ENCODE measurements at places on chromosomes 2 and 18.

- H3K4me1 ChIP-seq, result no peaks in the 10 kb centered on the region
- H3K27me3 ChIP-seq, result peaks cover 25% of the 10 kb centered on the region
- no peak overlapping the region for H3K4me3 ChIP-seq
- H3K27ac ChIP-seq, result no peak overlapping the region
Measured at GRCh38 chr18:74390900-74391299, 66.2 kb downstream of the DIPK1C start.

GRCh38 chr2:55061523-55062344, 11.5 kb upstream of the RTN4 start:
- H3K4me1 ChIP-seq, result no peaks in the 10 kb centered on the region
- DNase-seq, result no peak
- no peaks in the 10 kb centered on the region for H3K36me3 ChIP-seq
- no peaks in the 10 kb centered on the region for H3K27me3 ChIP-seq

- H3K36me3 ChIP-seq, result no peaks in the 10 kb centered on the region
- peaks cover 29% of the 10 kb centered on the region for H3K27me3 ChIP-seq
- H3K4me1 ChIP-seq, result peaks cover 19% of the 10 kb centered on the region
- H3K27ac ChIP-seq, result peak overlapping the region; percentile 82
- H3K4me3 ChIP-seq, result peak overlapping the region; percentile 95
Measured at GRCh38 chr18:22170421-22171257, 1.2 kb downstream of the GATA6 start.

- H3K36me3 ChIP-seq, result no peaks in the 10 kb centered on the region
- H3K4me1 ChIP-seq, result 0 out of 2 replicates have a peak, but pooled peaks cover 4% of the 10 kb centered on the region
- no peak overlapping the region for H3K27ac ChIP-seq
- H3K27me3 ChIP-seq, result peaks cover 39% of the 10 kb centered on the region
- no peak for DNase-seq
- H3K4me3 ChIP-seq, result no peak overlapping the region
Measured at GRCh38 chr2:26520148-26520449, 42.2 kb upstream of the OTOF start.

GRCh38 chr2:65834771-65835475, 402.5 kb upstream of the SPRED2 start:
- no peak for DNase-seq
- H3K27me3 ChIP-seq, result no peaks in the 10 kb centered on the region
- no peaks in the 10 kb centered on the region for H3K4me1 ChIP-seq
- no peaks in the 10 kb centered on the region for H3K36me3 ChIP-seq
- H3K27ac ChIP-seq, result no peak overlapping the region
- no peak overlapping the region for H3K4me3 ChIP-seq

DNA sequence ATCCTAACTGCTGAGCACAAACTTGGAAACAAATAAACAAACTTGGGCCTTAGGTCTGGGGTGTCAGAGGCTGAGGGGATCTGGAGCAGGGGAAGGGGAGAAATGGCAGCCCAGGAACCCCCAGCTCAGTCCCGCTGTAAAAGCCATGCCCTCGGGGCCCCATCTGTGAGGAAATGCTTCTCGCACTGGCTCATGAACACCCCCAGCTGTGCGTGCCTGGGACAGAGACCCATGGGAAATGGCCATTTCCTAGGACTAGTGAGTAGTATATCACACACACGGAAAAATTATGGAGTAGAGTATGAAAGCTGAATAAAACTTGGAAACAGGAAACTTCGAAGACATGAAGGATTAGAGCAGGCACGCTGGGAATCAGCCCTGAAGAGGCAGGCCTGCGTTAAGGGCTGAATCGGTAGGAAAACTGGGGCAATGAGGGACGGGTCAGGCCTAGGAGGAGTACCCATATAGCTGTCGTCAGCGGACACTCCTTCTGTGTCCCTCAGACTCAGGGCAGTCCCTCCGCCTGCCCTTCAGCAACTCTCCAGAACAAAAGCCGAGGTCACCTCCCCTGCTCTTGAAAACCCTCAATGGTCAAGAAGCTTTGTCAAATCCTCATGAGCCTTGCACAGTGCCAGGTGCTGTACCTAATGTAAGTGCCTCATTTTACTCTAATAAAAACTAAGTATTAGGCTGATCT, 120.8 kb upstream of the ODC1 start:
- peaks cover 7% of the 10 kb centered on the region for H3K4me1 ChIP-seq
- DNase-seq, result no peak
- H3K27ac ChIP-seq, result no peak overlapping the region
- peaks cover 23% of the 10 kb centered on the region for H3K36me3 ChIP-seq
- H3K4me3 ChIP-seq, result no peak overlapping the region

DNA sequence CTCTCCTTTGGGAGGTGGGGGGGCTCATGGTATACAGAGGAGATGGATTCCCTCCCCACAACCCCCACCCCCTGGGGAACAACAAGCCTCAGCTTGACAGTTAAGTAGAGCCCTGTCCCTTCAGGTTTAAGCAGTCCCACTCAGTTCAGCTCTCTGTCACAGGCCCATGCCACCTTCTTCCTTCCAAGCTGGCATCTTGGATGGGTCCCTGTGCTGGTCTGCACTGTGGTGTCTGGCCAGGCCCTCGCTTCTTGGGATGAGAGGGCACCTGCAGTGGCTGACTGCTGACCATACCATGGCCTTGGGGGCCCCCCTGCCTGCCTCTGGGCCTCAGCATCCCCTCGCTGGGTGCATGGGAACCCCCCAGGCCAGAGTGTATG, 20.4 kb upstream of the GPR17 start:
- DNase-seq, result no peak
- H3K4me1 ChIP-seq, result no peaks in the 10 kb centered on the region
- H3K27ac ChIP-seq, result no peak overlapping the region
- no peaks in the 10 kb centered on the region for H3K27me3 ChIP-seq

- H3K4me3 ChIP-seq, result no peak overlapping the region
- peak; percentile 75 for DNase-seq
- no peaks in the 10 kb centered on the region for H3K27me3 ChIP-seq
Measured at GRCh38 chr2:42086500-42086953, 38.7 kb downstream of the PKDCC start.

DNA sequence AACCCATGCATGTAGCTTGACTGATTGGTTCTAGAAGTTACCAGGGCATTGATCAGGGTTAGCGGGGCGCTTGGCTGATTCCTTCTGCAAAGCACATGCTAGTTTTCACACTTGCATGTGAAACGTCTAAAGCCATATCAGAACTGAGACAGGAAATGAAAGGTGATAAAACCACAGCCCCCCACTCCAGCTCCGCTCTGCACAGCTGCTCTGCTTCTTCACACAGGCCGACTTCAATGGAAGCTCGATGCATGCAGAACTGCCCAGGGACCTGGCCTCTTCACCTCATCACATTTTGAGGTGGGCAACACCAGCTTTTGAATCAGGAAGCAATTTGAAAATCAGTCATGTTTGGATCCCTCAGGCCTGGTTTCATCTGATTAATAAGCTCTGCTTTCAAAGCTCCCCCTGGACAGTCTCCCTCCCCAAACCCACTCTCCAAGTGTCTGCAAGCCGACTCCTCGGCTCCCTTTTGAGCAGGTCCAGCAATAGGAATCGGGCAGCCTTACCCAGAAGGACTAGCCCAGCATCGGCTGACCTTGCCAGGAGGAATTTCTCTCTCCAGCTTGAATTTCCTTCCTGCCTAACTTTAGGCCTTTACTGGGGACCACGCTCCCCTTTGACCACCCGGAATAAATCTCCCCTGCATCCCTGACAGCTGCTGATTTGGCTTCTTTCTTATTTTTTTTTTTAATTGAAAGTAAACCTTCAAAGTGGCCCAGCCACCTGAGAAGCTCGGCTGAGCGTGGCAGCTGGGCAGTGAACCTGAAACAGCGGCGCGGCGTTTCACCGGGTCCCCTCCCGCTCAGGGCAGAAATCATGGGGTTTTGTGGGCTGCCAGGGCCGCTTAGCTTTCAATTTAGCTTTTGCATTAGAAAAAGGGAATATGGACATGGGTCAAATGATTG, 31.7 kb downstream of the HRH4 start:
- no peaks in the 10 kb centered on the region for H3K27me3 ChIP-seq
- no peak for DNase-seq
- H3K4me3 ChIP-seq, result no peak overlapping the region
- H3K4me1 ChIP-seq, result peaks cover 17% of the 10 kb centered on the region
- no peaks in the 10 kb centered on the region for H3K36me3 ChIP-seq
- no peak overlapping the region for H3K27ac ChIP-seq

- DNase-seq, result peak; percentile 51
- H3K4me3 ChIP-seq, result no peak overlapping the region
- H3K36me3 ChIP-seq, result no peaks in the 10 kb centered on the region
- peaks cover 29% of the 10 kb centered on the region for H3K27me3 ChIP-seq
- H3K4me1 ChIP-seq, result no peaks in the 10 kb centered on the region
Measured at GRCh38 chr18:63043516-63043915, 276.1 kb downstream of the BCL2 start.

DNA sequence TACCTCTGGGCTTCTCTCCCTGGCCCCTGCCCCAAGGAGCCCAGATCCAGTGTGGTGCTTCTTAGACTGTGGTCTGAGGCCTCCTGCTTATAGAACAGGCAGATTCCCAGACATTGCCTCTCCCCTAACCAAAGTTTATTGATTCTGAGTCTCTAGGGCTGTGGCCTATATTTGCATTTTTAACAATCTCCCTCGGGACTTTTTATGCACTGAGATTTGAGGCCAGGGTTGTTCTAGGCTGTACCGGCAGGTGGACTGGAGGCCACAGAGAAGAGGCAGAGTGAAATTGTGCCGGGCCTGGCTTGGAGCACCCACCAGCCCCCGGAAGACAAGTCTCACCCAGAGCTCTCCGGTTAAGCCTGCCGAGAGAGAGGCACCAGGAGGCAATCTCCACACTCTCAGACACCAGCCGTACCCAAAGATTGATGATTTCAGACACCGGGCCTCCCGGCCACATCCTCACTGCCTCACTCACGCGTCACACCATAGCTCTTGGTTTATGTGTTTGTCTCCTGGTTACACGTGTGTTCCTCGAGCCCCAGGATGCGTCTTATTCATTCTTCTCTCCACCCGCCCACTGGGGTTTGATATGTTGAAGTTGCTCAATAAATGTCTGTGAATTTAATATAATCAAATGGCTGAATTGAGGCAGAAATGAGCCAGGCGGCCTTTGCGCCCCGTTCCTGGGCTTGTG, 203.7 kb downstream of the KLHL29 start:
- H3K4me1 ChIP-seq, result no peaks in the 10 kb centered on the region
- no peak for DNase-seq
- no peak overlapping the region for H3K27ac ChIP-seq
- H3K4me3 ChIP-seq, result no peak overlapping the region
- H3K36me3 ChIP-seq, result no peaks in the 10 kb centered on the region
- H3K27me3 ChIP-seq, result no peaks in the 10 kb centered on the region

DNA sequence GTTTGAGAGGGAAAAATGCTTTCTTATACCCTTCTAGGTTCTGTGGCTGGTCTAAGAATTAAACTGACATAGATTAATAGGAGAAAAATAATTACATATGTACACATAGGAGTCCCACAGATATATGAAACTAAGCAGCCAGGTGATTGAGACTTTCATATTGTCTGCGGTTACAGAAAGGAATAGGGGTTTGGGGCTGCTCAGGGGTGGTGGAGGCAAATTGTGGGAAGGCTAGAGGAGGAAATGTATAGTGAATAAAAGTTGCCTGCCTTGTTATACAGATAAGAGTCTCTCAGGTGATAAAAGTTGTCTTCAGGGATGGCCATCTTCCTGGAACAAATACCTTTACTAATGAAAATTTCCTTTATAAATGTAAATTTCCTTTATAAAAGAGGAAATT, 28.6 kb downstream of the MDH1 start:
- H3K4me3 ChIP-seq, result no peak overlapping the region
- H3K36me3 ChIP-seq, result no peaks in the 10 kb centered on the region
- H3K27ac ChIP-seq, result no peak overlapping the region
- no peak for DNase-seq
- H3K27me3 ChIP-seq, result no peaks in the 10 kb centered on the region

GRCh38 chr2:196329959-196330358, 158.6 kb upstream of the STK17B start:
- no peaks in the 10 kb centered on the region for H3K36me3 ChIP-seq
- no peak for DNase-seq
- H3K27ac ChIP-seq, result no peak overlapping the region
- no peaks in the 10 kb centered on the region for H3K27me3 ChIP-seq

DNA sequence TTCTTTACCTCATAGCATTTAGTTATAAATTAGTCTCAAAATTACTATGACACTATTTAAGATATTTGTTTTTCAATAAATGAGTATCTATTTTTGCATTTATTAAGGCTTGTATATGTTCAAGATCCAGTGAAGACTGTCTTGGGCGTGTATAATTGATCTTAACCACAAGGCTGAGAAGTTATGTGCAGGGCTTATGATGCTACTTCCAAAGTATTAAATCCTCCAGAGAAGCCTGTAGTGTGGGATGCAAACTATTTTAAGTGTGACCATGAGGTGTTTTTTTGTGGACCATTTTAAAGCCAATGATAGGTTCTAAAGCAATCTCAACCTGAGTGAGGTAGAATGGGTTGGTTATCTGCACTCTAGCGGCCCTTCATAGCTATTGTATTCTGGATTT, 219.9 kb downstream of the ZNF407 start:
- no peak overlapping the region for H3K27ac ChIP-seq
- DNase-seq, result peak; percentile 16
- H3K27me3 ChIP-seq, result no peaks in the 10 kb centered on the region
- peaks cover 5% of the 10 kb centered on the region for H3K4me1 ChIP-seq
- no peak overlapping the region for H3K4me3 ChIP-seq

DNA sequence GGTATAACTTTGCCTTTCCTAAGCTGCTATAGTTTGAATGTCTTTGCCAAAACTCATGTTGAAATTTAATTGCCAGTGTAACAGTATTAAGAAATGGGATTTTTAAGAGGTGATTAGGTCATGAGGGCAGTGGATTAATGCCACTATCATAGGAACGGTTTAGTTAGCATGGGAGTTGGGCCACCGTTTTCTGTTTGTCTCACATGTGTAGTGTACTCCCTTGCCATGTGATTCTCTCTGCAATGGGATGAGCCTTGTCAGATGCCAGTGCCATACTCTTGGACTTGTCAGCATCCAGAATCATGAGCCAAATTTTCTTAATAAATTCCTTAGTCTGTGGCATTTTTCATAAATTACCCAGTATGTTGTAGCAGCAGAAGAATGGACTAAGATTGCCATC, 388.9 kb upstream of the RGPD4 start:
- no peak overlapping the region for H3K4me3 ChIP-seq
- H3K27ac ChIP-seq, result no peak overlapping the region
- H3K36me3 ChIP-seq, result no peaks in the 10 kb centered on the region
- no peaks in the 10 kb centered on the region for H3K27me3 ChIP-seq
- H3K4me1 ChIP-seq, result no peaks in the 10 kb centered on the region

- peak overlapping the region; percentile 64 for H3K27ac ChIP-seq
- DNase-seq, result no peak
- H3K27me3 ChIP-seq, result no peaks in the 10 kb centered on the region
- H3K4me1 ChIP-seq, result peaks cover 99% of the 10 kb centered on the region
- no peak overlapping the region for H3K4me3 ChIP-seq
Measured at GRCh38 chr2:36369716-36370115, 14.1 kb downstream of the CRIM1 start.

DNA sequence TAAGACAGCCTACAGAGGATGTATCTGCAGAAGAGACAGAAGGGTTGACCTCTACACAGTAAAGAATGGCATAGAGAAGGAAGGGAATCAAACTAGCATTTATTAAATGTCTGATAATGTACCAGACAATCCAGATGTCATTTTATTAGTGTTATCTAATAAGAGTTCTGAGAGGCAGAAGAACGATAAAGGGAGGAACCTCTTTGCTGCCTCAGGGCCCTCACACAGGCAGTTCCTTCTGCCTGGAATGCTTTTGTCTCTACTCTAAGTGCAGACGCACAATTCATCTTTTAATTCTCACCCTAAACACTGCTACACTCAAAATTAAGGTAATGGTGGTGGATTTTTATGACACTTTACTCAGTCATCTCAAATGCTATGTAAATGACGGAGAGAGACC, 64.5 kb downstream of the LRPPRC start:
- H3K4me1 ChIP-seq, result no peaks in the 10 kb centered on the region
- DNase-seq, result no peak
- no peak overlapping the region for H3K27ac ChIP-seq
- H3K4me3 ChIP-seq, result no peak overlapping the region
- H3K36me3 ChIP-seq, result peaks cover 40% of the 10 kb centered on the region
